ENCODE measurements at places on chromosomes 6 and 20. TPM values are rescaled to one million over a fixed set of nuclear protein-coding genes. Genes with fewer than 3 reads are reported as not detected.

The PSORS1C1 gene
- total RNA-seq = 0.40 TPM

The MYB gene
- 14.6 TPM for total RNA-seq

DNA sequence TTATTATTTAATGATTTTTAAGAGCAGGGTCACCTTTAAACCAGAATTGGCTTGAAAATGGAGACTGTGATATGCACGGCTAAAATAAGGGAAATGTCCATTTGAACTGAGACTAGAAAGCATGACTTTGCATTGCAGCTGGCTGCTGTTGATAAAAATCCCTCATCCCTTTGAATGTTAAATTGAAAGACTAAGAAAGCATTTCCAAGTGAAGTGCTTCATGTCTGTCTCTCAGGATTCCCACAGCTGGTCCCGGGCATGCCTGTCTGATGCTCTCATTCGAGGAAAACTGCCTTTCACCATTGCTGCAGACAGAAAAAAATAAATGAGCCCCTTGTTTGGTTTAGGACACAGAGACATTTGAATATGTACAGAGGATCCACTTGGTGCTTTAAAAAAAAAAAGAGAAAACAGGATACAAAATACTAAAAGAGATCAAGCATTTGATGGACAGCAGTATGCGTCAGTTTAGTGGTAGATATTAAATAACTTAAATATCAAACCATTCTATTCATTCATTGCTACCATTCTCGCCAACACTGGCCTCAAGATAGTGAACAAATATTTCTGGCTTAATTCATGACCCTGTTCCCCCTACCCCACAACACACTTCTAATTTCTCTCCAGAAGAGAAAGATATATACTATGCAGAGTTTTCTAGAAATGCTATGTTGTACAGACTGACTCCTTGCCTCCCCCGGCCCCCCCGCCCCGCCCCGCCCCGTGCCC, 55.0 kb downstream of the TBC1D7 start:
- no peak overlapping the region for H3K27ac ChIP-seq
- H3K36me3 ChIP-seq = no peaks in the 10 kb centered on the region
- H3K4me3 ChIP-seq = no peak overlapping the region
- no peak for DNase-seq
- peaks cover 19% of the 10 kb centered on the region for H3K4me1 ChIP-seq

DNA sequence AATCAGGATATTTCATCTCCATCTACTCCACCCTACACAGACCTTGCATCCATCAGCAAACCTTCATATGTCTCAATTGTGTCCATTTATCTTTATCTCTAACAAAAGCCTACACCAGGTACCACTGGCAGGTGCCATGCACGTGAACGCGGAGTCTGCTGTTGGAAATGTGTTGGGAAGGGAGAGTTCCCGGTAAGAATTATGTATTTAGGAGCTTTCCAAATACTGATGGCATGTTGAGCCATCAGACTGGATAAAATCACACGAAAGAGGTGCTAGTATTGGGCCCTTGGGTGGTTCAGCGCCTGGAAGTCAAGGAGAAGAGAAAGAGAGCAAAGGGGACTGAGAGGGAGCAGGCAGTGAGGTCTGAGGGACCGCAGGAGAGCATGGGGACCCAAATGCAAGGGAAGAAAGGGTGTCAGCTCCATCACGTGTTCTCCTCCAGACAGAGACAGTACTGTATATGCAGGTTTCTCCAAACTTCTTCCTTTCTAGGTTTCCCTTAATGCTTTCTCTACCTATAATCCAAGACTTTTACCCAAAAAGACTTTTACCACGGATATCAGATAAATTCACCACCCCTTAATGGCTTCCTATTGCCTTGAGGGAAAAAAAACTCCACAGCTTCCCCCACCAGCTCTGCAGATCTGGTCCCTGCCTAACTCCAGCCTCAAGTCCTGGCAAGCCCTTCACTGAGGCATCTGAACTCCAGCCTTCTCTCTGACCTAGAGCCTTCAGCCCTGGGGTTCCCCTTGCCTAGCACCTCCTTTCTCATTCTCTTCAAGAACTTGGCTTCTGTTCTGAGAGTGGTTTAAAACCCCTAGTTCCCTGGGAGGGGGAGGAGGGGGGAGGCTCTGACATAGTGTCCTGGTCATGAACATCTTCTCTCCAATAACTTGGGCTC, 4.8 kb upstream of the ZNF217 start:
- peaks cover 3% of the 10 kb centered on the region for H3K36me3 ChIP-seq
- peak overlapping the region; percentile 77 for H3K27ac ChIP-seq
- H3K27me3 ChIP-seq = no peaks in the 10 kb centered on the region
- no peak overlapping the region for H3K4me3 ChIP-seq
- DNase-seq = peak; percentile 74

DNA sequence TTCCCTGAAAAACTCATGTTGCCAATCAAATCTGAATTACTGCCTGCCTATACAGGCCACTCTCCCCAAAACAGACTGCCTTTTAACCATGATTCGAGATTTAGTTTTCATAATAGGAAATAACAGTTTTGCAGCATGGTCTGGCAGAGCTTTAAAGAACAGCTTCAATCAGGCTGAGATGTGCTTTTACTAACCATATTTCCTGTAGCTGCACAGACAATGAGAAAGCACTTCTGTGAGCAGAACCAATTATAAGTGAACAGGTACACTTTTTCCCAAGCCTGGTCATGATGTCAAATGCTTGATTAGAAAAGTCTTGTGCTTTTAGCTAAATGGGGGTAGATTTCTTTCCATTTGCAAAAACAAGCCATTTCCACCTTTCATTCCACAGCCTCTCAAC, 108.2 kb downstream of the THEMIS start:
- peak overlapping the region; percentile 47 for H3K27ac ChIP-seq
- H3K27me3 ChIP-seq = no peaks in the 10 kb centered on the region
- peaks cover 77% of the 10 kb centered on the region for H3K4me1 ChIP-seq
- no peak for DNase-seq
- H3K4me3 ChIP-seq = peak overlapping the region; percentile 14

GRCh38 chr20:35318502-35319157, 26.4 kb upstream of the FAM83C start:
- H3K4me3 ChIP-seq = no peak overlapping the region
- peak overlapping the region; percentile 33 for H3K27ac ChIP-seq
- H3K4me1 ChIP-seq = peaks cover 46% of the 10 kb centered on the region
- H3K27me3 ChIP-seq = no peaks in the 10 kb centered on the region

DNA sequence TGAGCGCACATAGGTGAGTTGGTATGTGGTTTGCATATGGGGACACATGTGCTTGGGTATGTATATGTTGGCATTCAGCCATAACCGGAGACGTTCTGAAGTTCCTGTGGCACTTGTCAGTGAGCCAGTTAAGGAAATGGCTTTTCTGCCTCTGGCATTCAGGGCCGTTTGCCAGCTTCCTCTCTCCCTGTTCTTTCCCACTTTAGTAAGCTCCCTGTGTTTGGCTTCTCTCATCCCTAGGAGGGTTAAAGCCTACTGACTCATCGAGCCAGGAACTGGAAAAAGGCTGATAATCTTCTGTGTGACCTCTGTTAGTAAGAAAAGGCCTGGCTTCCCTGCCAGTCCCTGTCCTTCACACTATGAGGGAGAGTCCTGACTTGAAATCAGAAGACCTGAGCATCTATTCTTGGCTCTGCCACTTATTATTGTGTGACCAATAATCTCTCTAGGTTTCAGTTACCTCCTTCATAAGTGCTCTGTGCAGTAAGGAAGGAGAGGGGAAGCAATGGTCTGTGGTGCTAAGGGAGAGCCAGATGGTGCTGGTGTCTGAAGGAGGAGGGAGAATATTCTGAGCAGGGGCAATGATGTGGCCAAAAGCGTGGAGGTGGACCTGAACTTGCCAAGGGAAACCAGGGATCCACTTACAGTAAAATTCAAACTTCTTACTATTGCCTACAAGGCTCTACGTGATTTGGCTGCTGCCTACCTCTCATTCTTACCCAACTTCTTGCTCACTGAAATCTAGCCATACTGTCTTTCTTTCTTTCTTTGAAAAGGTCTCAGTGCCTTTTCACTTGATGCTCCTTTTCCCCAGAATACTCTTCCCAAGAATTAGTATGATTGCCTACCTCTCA, 31.4 kb downstream of the ACSS2 start:
- no peaks in the 10 kb centered on the region for H3K27me3 ChIP-seq
- no peak for DNase-seq
- H3K36me3 ChIP-seq = peaks cover 6% of the 10 kb centered on the region
- no peak overlapping the region for H3K4me3 ChIP-seq

GRCh38 chr20:50310673-50311051, 120.0 kb downstream of the CEBPB start:
- H3K4me1 ChIP-seq = no peaks in the 10 kb centered on the region
- H3K27me3 ChIP-seq = peaks cover 5% of the 10 kb centered on the region
- no peak for DNase-seq
- H3K4me3 ChIP-seq = no peak overlapping the region
- no peak overlapping the region for H3K27ac ChIP-seq

DNA sequence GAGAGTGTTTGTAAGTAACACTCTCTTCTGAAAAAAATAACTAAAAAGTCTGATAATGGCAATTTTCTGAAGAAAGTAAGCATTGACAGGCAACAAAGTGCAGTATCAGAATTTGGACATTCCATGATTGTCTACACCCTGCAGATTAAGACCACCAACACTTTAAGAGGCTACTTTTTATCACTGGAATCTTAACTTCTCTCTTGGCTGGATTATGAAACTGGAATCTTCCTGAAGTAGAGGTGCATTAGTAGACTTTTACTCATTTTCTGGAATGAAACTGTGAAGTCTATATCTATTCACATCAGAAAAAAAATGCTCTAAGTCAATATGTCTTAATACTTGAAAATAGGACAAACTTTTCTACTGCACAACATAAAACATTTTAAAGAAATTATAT, 547.5 kb downstream of the COL12A1 start:
- no peaks in the 10 kb centered on the region for H3K4me1 ChIP-seq
- no peak for DNase-seq
- no peak overlapping the region for H3K27ac ChIP-seq
- H3K36me3 ChIP-seq = no peaks in the 10 kb centered on the region
- no peak overlapping the region for H3K4me3 ChIP-seq

DNA sequence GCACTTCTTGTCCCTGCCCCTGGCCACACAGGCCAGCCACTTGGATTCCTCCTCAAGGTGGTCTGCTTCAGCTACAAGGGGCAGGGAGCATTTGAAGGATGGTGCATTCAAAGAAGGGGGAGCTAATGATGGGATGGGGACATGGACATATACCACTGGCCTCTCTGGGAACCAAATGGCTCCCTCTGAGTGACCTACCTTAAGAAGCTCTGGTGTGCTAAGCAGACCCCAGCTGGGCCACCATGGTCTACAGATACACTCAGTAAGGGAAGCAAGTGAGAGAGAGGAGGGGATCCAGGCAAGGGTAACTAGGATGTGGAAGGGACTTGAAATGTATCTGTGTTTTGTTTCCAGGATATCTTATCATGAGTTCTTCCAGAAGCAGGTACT, 62.4 kb downstream of the TTI1 start:
- no peaks in the 10 kb centered on the region for H3K27me3 ChIP-seq
- no peak for DNase-seq
- no peak overlapping the region for H3K4me3 ChIP-seq
- H3K36me3 ChIP-seq = peaks cover 19% of the 10 kb centered on the region
- H3K4me1 ChIP-seq = no peaks in the 10 kb centered on the region

DNA sequence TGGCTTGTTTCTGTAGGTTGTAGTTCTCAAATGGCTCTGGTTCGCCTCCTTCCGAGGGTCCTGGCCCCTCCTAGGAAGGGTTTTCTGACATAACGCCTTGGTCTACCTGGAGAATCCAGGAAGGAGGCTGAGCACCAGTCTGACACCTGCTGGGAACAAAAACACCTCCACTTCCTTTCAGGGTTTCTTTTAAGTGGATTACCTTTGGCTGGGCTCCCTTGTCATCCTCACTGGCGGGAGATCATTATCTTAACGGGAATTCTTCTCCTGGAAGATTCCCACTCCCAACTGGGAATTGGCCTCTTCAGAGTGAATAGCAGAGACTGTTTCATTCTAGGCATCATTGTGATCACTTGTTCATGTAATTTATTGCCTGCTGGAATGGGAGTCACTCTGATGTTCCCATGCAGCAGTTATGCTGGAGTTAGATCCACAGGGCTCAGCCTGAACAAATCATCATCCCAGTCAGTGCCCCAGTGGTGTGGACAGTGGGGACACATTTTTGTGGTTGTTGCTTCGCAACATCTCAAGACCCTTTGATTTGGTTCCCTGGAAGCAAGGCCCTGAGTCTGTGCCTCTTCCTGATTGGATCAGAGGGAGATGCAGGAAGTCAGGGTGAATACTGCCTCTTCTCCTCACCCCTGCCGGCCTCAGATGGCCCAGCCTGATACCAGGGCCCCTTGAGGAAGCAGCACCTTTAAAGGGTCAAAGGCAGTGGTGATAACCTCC, 49.1 kb downstream of the LYRM2 start:
- H3K27ac ChIP-seq = no peak overlapping the region
- no peaks in the 10 kb centered on the region for H3K27me3 ChIP-seq
- DNase-seq = no peak
- H3K4me3 ChIP-seq = no peak overlapping the region
- no peaks in the 10 kb centered on the region for H3K4me1 ChIP-seq

DNA sequence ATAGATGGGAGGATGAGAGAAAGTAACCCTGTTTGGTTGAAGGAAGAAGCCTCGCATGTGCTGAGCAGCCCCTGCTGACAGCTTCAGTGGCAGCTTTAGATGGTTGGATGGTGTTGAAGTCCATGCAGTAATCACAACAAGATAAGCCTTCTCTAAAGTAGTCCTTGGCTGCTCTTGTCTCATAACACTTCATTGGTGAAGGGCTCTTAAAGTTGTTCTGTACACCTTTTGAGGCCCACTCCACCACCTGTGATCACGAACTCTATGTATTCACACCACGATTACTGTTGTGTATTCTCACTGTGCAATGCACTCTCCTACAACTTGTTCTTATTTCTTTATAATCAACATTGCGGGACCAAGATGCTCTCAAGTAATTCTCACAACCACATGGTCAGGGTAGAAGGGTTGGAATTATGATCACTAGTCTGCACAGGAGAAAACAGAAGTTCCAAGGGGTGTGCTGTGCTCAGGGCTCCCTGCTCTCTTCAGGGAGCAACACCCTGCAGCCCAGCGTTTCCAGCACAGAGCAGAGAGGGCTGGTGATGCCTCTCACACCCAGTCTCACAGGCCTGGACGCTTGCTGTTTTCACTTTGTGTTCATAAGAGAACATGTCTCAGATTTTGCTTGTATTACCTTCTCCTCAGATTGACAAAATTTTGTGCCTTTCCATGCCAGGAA, 294.4 kb downstream of the SMOC2 start:
- no peaks in the 10 kb centered on the region for H3K4me1 ChIP-seq
- no peak overlapping the region for H3K27ac ChIP-seq
- DNase-seq = no peak

GRCh38 chr20:2451939-2452732, 18.5 kb downstream of the SNRPB start:
- H3K4me3 ChIP-seq = no peak overlapping the region
- no peak overlapping the region for H3K27ac ChIP-seq
- peaks cover 1% of the 10 kb centered on the region for H3K36me3 ChIP-seq
- H3K27me3 ChIP-seq = no peaks in the 10 kb centered on the region
- DNase-seq = peak; percentile 85
- H3K4me1 ChIP-seq = peaks cover 37% of the 10 kb centered on the region

- no peak for DNase-seq
- no peaks in the 10 kb centered on the region for H3K4me1 ChIP-seq
- H3K27me3 ChIP-seq = no peaks in the 10 kb centered on the region
Observed at GRCh38 chr6:153849072-153849779, 189.8 kb upstream of the OPRM1 start.

All from activated naive CD4-positive, alpha-beta T cell treated with anti-CD3 and anti-CD28 coated beads for 36 hours (primary cell).